Stimulated activated CD4-positive, alpha-beta T cell treated with anti-CD3 and anti-CD28 coated beads, Interleukin-2, amount 100 ng/mL, for 24 hours (primary cell): ENCODE measurements at places on chromosomes 4 and X.

DNA sequence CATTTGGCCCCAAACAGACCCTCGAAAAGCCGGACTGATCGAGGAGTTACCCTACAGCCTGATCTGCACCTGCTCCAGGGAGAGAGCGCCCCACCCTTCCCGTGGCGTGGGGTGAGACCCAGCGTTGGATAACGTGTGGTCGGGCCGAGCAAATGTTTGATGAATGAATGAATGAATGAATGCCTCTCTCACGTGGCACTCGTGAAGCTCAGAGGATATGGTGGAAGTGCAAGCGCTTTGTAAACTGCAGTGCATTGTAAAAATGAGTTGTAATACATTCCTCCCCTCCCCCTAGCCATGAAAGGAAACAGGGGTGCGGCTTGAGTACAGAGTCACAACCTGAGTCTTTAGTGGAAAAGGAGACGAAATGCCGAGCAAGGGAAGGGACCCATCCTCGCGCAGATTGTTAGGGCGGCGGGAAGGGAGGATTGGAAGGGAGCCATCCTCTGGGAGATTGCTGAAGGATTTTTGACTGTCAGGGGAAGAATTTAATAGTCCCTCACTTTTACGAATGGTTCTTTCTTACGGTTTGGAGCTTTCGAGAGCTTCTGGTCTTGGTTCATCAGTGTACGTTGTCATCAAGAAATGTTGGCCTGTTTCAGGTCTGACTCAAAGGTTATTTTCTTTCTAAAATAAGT is 772 bp upstream of the FBXW7 start:
- DNase-seq: peak; percentile 69

- DNase-seq: no peak
Observed at GRCh38 chr4:106343865-106344646, 24.5 kb downstream of the GIMD1 start.

- DNase-seq: no peak
Observed at GRCh38 chr4:76762137-76763130, 135.5 kb downstream of the SOWAHB start.

DNA sequence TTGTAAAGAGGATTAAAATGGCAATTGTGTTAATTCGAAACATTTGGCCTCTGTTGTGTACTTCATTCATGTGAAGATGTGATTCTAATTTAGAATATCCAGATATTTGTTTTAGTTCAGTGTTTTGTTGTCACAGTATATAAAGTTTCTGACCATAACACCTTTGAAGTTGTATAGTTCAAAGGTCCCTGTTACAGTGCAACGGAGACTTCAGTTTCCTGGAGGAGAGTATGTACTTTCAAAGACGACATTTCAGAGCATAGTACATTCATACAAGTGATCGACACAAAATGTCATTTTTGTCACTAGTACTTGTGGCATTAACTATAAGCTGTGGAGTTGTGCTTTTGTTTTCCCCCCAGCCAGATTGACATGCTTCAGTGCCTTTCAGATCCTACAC is 372.8 kb upstream of the MAGEB2 start:
- no peak for DNase-seq

DNA sequence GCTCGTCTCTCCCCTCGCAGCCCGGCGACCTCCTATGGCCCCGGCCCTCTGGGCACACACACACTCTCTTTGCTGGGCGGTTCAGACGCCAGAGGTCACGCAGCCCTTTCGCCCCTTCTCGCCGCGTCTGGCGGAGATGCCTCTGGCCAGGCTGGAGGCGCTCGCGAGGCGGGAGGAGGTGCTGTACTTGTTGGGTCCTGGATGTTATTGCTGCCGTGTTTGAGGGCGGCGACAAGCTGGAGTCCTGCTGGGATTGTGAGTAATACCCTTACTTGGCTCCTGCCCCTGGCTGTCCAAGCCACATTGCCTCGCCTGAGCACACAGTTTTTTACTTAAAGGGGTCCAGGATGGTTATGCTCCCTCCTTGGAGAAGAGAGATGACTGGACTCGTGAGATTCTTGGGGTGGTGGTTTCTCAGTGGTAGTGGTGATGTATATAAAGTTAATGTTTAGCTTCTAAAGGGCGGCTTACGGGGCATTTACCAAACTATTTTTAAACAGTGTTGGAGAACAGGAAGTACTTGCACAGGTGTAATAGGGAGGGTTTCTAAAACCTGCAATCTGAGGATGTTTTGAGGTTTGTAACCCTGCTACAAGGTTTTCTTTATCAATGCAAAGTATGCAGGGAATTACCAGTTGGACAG is 572 bp downstream of the USP53 start:
- DNase-seq: peak; percentile 63

GRCh38 chr4:184822356-184822755 is 3.4 kb downstream of the ACSL1 start:
- no peak for DNase-seq

DNA sequence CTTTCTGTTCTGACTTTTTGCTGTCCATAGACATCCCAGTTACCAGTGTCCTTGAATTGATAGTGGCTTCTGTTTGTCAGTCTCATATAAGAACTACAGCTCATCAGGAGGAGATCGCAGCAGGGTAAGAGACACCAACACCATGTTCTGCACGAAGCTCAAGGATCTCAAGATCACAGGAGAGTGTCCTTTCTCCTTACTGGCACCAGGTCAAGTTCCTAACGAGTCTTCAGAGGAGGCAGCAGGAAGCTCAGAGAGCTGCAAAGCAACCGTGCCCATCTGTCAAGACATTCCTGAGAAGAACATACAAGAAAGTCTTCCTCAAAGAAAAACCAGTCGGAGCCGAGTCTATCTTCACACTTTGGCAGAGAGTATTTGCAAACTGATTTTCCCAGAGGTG is 30.1 kb downstream of the GUCY1A1 start:
- DNase-seq: no peak

DNA sequence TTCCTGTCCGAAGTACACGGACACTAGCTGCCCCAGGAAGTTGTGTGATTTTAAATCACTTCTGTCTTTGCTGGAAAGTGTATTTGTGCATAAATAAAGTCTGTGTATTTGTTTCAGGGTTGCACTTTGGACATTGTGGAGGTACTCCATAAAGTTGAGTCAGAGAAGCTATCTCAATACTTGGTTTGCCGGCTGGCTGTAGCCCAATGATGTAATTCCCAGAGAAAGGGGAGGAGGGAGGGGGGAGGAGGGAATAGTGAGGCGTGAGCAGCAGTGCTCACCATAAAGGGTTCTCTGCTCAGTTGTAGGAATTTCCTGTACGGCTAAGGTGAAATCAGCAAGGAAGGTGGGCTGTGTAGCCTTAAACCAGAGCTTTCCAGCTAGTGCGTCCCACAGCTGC is 7.5 kb downstream of the APEX2 start:
- no peak for DNase-seq

DNA sequence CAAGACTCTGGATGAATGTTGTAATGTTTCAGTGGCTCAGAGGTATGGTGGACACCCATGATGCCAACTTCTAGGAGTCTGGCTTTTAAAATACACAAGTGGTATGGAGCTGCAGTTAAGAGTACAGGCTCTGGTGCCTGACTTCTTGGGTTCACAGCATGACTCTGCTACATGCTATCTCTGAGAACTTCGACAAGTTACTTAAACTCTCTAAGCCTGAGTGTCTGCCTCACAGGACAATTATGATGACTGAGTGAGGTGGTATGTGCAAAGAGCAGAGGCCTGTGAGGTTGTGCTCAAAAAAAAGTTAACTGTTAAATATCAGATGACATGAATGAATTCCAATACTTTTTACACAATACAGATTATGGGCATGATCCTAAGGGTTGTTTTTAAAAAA is 90.9 kb upstream of the SRD5A3 start:
- no peak for DNase-seq
